ENCODE measurements at places on chromosomes 1 and 21.

GRCh38 chr1:37792943-37793686 is 532 bp upstream of the MANEAL start:
- no peak for DNase-seq

GRCh38 chr21:29114765-29115500 is 15.5 kb upstream of the MAP3K7CL start:
- no peak for DNase-seq

DNA sequence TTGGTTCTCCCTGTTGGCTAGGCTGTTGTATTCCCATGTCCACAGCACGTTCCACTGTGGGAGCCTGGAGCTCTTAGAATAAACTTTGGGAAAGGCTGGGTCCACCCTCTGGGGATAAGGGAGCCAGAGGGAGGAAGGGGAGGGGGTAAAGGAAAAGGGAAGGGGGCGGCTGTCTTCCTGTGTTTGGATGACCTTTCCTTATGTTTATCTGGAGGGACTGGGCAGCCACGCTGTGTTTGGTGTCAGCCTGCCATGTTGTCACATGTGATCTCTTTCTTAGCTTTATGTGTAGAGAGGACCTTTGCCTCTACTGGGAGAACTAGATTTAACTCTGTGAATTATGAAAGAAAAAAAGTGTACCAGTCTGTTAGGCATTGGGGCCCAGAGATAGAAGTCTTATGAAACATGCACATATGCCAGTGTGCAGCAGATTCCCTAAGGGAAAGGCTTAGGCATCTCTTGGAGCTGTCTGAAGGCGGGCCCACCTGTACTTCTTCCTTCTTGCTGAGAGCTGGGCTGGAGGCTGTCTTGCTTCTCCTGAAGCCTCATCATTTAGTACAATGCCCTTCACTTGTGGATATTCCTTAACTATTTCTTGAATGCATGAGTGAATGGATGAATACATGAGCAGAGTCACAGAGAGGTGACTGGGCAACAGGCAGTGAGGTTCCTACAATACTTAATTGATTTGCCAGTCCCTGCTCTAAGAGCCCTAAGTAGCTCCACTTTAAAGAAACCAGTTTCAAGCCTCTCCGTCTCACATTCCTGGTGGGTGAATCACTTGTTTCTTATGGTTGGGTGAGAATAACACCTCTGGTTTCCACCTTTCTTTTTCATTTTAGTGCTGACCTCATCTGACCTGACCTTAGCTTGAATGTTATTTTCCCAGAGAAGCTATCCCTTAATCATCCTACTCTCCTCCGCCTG is 62.5 kb upstream of the ARHGAP29 start:
- no peak for DNase-seq

GRCh38 chr21:42299324-42300044 is 15.7 kb downstream of the TFF3 start:
- peak; percentile 21 for DNase-seq

GRCh38 chr1:167270349-167271092 is 49.8 kb downstream of the POU2F1 start:
- no peak for DNase-seq

DNA sequence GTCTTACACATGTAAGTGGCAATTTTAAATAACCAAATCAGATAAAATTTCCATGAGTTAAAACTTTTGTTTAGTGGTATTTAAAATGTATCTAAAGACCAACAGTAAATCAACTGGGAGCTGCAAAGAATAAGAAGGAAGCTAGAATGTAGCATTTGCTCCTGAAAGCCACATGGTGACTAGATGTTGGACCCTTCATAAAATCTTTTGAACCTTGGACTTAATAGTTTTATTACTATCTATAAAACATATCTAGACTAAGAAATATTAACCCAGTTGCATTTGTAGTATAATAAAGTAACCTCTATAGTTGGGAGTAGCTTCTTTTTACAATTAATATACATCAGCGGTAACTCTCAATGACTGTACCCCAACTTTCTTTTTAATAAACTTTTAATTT is 72.1 kb downstream of the UBE4B start:
- DNase-seq: no peak

- peak; percentile 36 for DNase-seq
Observed at GRCh38 chr1:59061876-59062275, 235.0 kb upstream of the FGGY start.

DNA sequence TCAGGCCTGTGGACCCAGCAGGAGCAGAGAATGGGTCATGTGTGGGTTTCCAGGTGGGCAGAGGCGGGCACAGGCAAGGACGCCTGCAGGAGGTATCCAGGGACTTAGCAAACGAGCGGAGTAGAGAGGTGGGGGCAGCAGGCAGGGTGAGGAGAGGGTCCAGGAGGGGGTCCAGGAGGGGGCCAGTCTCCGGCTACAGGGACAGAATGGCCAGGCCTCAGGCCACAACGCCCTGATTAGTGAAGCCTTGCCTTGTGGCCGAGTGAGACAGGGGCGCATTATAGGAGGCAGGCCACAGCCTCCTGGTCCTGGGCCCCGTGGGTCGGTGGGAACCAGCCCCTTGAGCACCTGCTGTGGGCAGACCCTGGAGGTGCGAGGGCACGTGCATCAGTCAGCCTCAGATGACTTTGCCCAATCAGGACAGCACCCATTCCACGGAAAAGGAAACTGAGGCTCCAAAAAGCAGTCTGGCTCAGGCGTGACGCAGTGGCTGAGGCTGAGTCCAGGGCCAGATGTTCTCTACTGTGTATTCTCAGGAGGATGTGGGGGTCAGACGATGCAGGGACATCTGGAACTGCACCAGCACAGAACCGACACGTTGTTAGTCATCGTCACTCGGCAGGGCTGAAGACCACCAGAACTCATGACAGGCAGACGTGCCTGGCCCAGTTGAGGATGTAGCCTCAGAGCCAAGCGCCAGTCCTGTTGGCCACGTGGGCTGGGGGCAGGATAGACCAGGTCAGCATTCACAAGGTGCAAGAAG is 113.7 kb downstream of the CRYAA start:
- DNase-seq: no peak

GRCh38 chr21:38358666-38359065 is 101.9 kb downstream of the KCNJ15 start:
- DNase-seq: no peak

DNA sequence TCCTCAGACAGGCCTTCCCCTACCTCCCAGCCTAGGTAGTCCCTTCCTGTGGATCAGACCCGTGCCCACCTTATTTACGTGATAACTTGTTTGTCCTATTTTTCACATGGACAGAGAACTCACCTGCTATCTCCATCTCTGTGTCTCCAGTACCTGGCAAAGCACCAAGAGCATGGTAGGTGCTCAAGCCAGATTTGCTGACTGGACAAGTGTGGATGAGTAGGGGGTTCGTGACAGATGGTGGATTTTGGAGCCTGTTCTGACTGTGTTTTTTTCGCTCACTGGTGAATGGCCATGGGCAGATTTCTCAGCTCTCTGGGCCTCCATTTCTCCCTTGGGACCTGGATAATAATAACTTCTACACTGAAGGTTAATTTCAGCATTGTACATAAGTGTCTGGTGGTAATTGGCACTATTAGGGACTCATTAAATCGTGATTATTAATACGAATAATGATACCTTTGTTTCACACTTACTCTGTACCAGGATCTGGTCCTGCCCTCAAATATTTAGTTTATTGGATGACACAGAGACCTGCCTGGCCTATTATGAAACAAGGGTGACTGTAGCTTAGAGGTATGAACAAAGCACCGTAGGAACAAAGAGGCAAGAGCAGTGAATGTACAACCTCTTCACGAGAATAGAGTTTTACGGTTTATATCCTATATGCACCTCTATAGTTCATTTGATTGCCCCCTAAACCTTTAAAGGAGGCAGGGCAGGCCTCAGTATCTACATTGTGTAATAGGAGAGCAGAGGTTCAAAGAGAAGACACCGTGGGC is 24.5 kb upstream of the SLC26A9 start:
- no peak for DNase-seq

DNA sequence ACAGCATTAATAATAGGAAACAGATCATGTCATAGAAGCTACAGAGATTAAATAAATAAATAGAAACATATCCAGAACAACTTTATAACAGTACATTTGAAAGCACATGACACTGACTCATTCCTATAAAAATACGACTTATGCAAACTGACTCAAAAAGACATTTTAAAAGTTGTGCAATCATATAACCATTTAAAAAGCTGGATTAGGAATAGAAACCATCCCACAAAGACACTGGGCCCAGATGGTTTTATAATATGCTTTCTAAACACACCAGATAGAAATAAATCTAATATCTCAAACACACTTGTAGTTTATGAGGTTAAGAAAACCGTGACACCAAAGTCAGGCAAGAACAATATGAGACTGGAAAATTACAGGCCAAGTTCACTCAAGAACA is 47.6 kb downstream of the MATN1 start:
- DNase-seq: no peak

GRCh38 chr21:35911412-35912191 is 148.7 kb downstream of the SETD4 start:
- DNase-seq: no peak

GRCh38 chr1:235169986-235170385 is 8.9 kb upstream of the RBM34 start:
- DNase-seq: no peak

DNA sequence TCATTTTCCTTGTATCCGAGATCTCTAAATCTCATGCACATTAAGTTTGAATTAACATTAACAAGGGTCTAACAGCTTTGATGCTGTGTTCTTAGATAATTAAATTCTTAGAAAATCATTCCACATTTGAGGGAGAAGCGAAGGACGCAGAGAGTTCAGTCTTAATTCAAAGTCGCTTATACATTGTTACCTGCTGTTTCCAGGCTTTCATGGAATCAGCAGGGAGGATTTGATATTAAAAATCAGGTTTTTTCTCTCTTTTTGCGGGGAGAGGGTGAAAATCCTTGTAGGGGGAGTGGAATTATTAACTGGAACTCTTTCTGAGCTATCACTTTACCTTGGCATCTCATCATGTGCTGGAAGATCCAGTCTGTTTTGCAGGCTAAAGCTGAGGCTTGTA is 27.7 kb upstream of the DAB1 start:
- DNase-seq: no peak

GRCh38 chr1:201288765-201289164 is 5.5 kb downstream of the PKP1 start:
- no peak for DNase-seq

- no peak for DNase-seq
Observed at GRCh38 chr1:107821340-107821739, 143.6 kb downstream of the VAV3 start.

GRCh38 chr1:6534248-6534822 is 20.0 kb downstream of the NOL9 start:
- no peak for DNase-seq

- DNase-seq: no peak
Observed at GRCh38 chr1:59685101-59685500, 129.6 kb upstream of the HOOK1 start.

- no peak for DNase-seq
Observed at GRCh38 chr1:211591980-211592493, 13.1 kb upstream of the SLC30A1 start.

GRCh38 chr1:60948486-60948885 is 133.9 kb upstream of the NFIA start:
- no peak for DNase-seq

DNA sequence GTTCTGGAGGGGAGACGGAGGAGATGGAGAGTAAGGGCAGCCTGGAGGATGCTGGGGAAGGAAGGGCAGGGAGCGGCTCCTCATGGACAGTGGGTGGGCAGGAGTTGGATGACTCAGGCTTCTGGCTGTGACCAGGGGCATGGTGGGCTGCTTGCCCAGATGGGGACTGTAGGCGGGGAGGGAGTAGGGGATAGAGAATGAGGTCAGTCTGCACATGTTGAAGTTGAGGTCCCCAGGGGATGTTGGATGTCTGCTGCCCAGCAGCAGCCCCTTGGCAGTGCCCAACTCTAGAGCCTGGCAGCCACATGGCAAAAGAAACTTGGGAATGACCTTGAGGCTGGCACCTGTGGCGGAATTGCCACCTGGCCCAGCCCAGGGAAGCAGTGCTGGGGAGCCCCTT is 6.4 kb downstream of the SELENON start:
- DNase-seq: no peak

DNA sequence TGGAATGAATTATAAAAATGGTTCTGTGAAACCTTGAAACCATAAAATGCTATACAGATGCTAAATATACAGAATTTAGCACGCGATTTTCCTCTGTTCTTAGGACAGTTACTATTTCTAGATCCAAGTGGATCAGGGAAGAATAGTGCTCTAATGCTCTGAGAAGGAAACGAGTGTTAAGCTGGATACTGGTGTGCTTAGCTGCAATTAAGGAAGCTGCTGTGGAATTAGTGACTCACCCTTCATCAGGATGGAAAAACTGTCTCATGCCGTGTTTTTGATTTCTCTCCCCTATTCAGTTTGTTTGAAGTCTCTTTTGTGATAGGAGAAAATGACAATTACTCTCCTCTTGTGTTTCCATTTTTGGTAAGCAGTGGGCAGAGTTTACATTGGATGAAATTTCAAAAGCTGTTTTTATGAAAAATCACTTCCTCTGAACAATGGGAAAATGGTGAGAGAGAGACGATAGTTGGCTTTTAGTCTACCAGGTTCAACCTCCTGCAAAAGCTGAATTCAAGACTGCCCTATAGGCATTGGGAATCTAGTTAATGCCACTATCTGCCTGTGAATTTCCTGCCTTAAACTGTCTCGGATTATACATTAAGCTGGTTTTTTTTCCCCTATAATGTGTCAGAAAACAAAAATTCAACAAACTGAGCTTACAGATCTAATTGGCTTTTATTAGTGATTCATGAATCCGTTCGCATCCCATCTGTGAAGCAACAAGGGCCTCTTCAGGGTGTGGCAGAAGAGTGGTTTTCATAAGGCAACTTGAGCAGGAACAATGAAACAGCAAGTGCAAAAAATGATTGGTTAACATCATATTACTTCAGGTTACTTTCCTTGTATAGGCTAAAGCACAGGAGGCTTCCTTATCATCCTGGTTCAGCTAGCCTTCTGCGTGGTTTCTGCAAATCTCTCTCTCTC is 179.8 kb downstream of the ST6GALNAC3 start:
- peak; percentile 56 for DNase-seq

DNA sequence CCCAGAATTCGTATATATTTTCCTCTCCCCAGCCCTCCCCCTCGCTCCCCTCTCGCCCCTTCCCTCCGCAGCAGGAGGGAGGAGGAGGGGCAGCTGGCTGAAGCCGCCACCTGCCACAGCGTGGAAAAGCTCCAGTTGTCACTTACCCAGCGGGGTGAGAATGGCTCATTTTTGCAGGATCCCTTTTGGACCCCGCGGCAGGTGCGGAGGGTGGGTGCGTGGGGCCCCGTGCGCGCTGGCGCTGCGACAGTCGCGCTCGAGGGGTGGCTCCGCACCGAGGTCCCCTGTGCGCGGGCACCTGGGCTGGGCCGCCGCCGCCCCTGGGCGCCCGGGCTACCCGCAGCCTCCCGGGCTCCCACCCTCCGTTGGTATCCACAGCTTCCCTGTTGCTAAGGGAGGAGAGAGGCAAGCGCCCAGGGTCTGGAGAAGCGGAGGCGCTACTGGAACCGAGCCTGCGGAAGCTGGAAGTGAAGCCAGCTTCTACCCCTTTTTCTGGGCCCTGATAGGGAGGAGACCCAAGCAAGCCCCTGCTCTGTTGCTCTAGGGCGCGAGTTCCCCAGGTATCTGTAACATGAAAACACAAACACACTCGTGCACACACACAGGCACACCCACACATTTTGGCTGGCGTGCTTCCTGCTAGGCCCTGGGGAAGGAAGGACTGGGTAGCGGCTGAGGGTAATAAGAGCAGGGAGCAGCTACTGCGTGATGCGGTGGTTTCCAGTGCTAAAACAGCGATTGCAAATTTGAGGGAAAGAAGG is at the start of gene ERICH3:
TSS of gene ERICH3 (minus strand) at position 442 of the 761 bp plus-strand sequence. CDS start at position 169, 273 bp downstream.
- peak; percentile 20 for DNase-seq

Measured in hematopoietic multipotent progenitor cell treated with erythropoietin and hydrocortisone succinate and interleukin-3 and kit ligand, for 4 days (in vitro differentiated cells).